ENCODE measurements at places on chromosomes 4 and X.

GRCh38 chr4:74838746-74839370, 44.5 kb upstream of the BTC start:
- no peak for DNase-seq

DNA sequence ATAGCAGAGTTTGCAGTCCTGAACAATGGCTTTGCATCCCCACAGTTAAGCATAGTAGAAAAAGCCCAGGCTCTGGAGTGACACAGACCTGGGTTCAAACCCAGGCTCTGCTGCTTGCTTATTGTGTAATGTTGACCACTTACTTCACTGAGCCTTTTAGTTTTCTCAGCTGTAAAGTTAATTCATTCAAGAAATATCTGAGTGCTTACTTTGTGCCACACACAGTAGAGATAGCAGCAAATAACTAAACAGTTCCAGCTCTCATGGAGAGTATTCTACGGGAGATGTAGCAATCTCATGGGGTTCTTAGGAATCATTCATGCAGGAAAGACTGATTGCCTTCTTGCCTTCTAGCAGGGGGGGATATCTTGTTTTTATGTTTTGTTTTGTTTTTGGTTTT, 63.2 kb downstream of the SLC9A6 start:
- no peak for DNase-seq

GRCh38 chrX:153766098-153766817, 2.2 kb downstream of the PLXNB3 start:
- DNase-seq: no peak

GRCh38 chr4:68349279-68349648, 626 bp downstream of the YTHDC1 start:
- no peak for DNase-seq

GRCh38 chr4:26884486-26884988, 23.9 kb downstream of the STIM2 start:
- no peak for DNase-seq

DNA sequence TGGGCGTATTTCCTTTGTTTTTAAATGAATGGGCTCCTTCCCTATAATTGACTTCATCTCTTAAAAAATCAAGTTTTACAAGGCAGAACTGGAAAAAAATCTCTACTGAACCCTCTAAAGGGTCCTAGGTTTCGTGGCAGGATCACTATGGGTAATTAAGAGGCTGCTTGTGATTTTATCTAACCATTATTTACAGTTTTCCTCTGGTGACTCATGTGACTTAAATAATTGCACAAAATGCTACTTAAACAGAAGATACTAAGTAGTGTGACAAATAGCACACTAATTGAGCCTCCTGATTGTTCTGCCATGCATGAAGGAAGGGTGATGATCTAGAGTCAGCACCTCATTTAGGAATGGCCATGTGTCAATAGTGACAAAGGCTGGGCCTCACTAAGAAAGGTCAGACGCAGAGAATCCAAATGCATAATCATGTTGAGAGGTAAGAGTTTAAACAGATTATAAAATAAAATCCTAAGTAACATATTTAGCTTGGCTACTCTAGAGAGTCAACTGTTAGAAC, 35.5 kb downstream of the OFD1 start:
- DNase-seq: no peak

DNA sequence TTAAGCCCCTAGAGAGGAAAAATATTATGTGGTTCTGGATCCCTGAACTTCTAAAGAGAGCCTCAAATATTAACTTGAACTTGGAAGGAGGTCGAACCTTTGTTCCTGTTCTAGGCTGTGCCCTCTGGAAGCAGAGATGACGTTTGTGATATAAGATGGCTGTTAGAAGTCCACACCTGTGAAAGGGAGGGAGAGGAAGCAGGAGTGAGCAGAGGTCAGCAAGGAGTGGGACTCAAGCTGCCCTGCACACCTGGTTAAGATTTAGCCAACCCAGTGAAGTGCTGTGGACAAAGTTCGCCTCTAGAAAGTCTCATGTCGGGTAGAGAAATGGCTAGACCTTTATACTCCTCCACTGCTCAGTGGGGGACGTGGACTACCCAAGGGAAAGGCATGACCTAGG, 566.2 kb downstream of the MID1IP1 start:
- DNase-seq: no peak

DNA sequence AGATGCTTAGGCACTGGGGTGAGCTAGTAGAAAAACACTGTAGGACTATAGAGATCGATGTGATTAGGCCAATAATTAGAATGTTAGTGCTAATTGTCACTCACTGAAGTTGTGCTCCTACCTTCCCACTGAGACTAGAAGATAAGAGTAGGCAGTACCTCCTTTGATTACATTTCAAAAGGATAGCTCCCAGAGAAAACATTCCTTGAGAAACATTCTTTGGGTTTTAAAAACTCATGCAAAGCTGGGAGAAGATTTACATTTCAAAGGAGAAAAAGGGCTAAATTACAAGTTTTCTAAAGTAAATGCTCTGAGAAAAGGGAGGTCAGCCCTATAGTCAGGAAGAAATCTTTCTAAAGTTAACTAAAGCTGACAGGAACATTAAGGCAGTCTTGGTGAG, 860.3 kb upstream of the NDST4 start:
- no peak for DNase-seq

- DNase-seq: no peak
Measured at GRCh38 chr4:83591056-83591455, 55.1 kb downstream of the GPAT3 start.

GRCh38 chr4:164783976-164784375, 30.0 kb downstream of the SMIM31 start:
- DNase-seq: no peak

DNA sequence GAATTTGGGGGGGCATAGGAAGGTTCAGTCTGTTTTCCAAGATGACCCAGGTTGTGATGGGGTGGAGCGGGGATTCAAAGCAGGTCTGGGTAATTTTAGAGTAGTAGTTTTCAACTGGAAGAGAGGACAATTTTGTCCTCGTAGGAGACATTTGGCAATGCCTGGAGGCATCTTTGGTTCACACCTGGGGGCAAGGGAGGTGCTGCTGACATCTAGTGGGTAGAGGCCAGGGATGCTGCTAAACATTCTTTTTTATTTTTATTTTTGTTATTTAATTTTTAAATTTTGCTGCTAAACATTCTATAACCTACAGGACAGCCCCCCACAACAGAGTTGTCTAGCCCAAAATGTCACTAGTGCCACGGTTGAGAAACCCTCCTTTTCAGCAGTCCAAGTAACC, 1.9 kb downstream of the RAB9A start:
- DNase-seq: no peak

- DNase-seq: no peak
Measured at GRCh38 chr4:42197341-42197740, 44.9 kb upstream of the BEND4 start.
